IMR-90 (cell line): ENCODE measurements at places on chromosomes 13 and 19. TPM values are rescaled to one million over a fixed set of nuclear protein-coding genes. Genes with fewer than 3 reads are reported as not detected.

The FAM216B gene
- total RNA-seq = not detected in 2 replicates

The PNMA8C gene
- total RNA-seq = under 0.01 and 0.18 TPM in 2 replicates

The RDH8 gene
- 0.18 TPM in 1 of 2 replicates, not detected in the other for total RNA-seq

The OR1M1 gene
- total RNA-seq = not detected in 2 replicates
